ENCODE measurements at places on chromosomes 12 and 14.
A peak's percentile ranks its signal among the peaks of the same experiment; 100 is the strongest.

GRCh38 chr12:1443421-1444141, 150.8 kb downstream of the FBXL14 start:
- DNase-seq = no peak

DNA sequence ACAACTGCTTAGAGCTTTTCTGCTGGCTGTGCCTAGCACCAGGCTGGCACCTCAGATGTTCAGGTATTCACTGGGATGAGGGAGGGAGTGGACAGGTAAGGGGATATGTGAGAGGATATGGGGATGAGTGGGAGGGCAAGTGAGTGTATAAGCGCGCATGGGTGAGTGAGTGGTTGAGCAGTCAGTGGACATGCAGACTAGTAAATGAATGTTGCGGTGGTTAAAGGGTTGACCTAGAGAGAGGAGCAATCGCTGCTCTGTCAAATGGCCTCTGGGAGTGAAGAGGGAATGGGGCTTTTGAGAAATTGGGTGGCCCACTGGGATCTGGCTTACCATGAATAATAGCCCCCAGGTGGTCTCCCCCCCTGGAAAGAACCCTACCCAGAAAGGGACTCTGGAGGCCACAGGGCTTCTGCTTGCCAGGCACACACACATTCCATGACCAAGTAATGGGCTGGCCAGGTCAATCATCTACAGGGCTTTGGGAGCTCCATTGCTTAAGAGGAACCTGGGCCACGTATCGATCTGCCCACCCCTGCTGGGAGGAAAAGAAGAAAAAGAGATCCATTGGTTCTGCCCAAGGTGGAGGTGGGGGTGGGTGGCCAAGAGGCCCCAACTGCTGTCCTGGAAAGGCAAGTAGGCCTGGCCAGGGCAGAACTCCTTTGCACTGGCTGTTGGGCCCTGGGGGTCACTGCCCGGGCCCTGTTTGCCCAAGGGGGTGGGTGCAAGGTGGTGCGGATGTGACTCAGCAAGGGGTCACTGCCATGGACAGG, 30.8 kb upstream of the ZFP36L1 start:
- no peak for DNase-seq

DNA sequence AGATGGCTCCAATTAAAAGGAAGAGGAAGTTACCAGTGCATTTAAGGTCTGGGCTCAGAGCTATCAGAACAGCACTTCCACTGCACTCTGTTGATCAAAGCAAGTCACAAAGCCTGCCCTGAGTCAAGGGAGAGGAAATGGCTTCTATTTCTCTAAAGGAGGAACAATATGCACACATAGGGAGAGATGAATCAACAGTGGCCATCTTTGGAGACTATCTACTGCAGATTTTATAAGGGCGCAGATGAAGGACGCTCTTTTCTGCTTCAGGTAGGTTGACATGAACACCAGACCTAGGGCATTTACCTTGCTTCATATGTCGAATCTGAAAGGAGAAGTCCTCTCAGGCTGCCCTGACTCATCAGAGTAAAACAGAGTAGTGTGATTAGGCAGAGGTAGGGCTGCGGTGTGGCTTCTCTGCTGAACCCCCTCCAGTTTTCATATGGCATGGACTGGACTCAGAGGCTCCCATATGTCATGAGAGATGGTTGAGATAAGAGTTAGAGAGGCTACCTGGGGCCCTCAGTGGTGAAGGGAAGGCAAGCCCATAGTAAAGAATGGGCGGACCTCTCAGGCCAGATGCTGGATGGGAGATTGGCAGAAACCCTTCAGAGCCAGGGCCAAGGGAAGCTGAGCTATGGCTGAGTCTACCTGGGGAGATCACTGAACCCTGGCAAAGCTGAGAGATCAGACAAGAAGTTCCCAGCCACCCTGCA, 84.4 kb downstream of the ARF6 start:
- no peak for DNase-seq

GRCh38 chr14:38047195-38047902, 160.4 kb upstream of the SSTR1 start:
- no peak for DNase-seq

DNA sequence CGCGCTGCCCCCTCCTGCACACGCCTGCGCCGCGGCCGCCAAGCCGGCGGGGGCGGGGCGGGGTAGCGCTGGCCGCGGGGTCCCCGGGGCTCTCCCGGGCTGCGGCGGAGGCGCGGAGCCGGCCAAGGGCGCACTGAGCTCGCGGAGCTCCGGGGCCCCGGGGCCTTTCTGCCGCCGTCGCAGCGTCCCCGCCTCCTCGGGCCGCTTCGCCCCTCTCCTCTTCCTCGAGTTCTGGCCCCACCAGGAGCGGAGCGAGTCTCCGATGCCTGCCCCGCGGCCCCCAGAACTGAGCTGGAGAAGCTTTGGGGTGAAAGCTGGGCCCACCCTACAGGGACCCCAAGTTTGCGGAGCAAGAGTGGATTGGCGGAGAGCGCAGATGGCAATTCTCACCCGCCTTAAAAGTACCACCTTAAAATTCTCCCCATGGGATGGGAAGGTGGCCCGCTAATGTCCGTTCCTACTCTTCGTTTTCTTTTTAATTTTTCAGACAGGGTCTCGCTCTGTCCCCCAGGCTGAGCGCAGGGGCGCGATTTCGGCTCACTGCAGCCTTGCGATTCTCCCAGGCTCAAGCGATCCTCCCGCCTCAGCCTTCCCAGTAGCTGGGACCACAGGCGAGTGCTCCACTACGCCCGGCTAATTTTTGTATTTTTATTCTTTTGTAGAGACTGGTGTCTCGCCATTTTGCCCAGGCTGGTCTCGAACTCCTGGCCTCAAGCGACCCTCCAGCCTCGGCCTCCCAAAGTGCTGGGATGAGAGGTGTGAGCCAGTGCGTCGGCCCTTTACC, 129.6 kb downstream of the NDUFA12 start:
- peak; percentile 50 for DNase-seq

DNA sequence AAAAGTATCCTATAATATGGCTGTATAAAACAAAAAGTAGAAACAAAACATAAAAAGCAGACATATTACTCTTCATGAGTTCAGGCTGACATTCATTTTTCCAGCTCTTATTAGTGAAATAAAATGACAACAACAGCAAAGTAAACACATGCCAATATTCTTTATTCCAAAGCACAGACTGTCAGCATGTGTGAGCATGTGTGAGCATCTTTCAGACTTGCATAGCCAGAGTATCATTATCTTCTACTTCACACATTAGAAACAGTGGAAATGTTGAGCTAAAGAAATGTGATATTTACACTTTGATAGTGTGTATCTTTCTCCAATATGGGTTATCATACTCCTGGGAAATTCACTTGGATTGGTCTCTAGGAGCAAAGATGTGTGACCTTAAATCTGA, 476.6 kb upstream of the TMEM132C start:
- no peak for DNase-seq

GRCh38 chr12:111850526-111850925, 8.5 kb downstream of the MAPKAPK5 start:
- no peak for DNase-seq

DNA sequence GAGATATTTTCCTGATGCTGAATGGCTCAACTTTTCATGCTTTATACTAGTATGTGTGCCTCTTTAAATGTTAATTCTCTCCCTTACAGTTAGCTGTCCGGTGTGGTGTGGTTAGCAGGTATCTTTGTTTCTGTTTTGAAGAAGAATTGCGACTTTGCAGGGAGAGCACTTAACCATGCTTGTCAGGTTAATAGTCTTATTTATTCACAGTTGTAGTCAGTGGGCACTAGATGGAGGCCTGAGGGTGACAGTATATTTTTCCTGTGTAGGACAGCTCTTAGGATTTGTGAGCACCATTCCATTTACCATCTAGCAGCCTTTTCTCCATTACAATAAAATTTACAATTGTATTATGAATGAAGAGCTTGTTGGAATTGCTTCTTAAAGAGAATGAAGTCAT, 34.9 kb downstream of the PDE3A start:
- DNase-seq = no peak

DNA sequence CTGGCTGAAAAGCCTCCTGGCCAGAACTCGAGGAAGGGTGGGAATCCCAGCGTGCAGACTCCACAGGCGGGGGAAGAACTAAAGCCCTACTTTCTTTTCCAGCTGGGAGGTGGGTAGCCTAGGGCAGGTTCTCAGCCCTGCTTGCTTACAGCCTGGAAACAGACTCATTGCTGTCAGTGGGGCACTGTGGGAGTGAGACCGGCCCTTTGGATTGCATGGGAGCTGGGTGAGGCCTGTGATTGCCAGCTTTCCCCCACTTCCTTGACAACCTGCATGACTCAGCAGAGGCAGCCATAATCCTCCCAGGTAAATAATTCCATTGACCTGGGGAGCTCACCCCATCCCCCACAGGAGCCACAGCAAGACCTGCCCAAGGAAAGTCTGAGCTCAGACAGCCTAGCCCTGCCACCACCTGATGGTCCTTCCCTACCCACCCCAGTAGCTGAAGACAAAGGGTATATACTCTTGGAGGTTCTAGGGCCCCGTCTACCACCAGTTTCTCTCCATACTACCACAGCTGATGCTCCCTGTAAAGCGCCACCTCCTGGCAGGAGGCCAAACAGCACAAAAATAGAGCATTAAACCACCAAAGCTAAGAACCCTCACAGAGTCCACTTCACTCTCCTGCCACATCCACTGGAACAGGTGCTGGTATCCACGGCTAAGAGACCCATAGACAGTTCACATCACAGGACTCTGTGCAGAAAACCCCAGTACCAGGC, 294.1 kb downstream of the SEC23A start:
- DNase-seq = no peak

DNA sequence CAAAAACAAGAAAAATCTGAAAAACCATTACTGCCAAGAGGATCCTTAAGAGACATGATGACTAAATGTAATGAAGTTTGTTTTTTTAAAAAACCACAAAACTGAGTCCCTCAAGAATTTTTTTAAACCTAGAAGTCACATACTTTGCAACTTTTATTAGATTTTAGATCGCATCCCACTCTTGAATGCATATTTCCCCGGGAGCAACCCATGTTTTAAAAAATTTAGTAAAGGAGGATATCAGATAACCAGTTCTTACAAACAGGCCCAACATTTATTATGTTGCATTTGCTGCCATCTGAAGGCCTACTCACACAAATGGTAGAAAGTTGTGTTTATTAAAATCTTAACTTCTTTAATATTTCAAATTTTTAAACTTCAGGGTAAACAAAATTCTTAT, 44.3 kb upstream of the CCT2 start:
- DNase-seq = no peak

- no peak for DNase-seq
Observed at GRCh38 chr12:116183741-116184141, 93.8 kb downstream of the MED13L start.

DNA sequence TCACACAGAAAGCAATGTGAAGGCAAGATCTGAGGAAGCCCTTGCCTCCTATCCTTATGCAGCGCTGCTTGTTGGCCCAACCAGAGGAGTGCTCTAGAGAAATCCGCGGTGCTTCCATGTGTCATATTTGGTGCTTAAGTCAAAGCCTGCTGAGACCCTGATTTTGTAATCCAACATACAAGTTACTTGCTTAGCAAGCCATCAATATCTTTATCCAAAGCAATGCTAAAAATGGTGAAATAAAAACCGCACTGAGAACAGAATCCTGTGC, 250.0 kb downstream of the MED13L start:
- no peak for DNase-seq

GRCh38 chr12:25970916-25971653, 12.6 kb downstream of the RASSF8 start:
- DNase-seq = no peak

- no peak for DNase-seq
Observed at GRCh38 chr12:14976658-14977057, 3.8 kb downstream of the PDE6H start.

DNA sequence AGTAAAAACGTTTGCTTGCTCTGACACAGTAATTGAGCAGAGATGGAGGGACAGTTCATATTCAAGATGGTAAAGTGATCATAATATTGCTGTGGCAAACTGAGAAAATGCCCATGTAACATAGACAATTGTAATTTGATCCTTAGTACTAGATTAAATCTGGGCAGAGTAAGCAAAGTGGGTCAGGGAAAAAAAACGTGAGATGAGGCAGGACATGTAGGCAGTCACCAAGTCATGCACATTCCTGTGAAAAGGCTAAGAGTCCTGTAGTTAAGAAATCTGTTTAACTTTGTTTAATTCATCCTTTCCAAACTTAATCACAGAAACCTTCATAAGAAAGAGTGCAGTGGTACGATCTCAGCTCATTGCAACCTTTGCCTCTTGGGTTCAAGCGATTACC, 16.1 kb downstream of the BTBD7 start:
- DNase-seq = no peak

DNA sequence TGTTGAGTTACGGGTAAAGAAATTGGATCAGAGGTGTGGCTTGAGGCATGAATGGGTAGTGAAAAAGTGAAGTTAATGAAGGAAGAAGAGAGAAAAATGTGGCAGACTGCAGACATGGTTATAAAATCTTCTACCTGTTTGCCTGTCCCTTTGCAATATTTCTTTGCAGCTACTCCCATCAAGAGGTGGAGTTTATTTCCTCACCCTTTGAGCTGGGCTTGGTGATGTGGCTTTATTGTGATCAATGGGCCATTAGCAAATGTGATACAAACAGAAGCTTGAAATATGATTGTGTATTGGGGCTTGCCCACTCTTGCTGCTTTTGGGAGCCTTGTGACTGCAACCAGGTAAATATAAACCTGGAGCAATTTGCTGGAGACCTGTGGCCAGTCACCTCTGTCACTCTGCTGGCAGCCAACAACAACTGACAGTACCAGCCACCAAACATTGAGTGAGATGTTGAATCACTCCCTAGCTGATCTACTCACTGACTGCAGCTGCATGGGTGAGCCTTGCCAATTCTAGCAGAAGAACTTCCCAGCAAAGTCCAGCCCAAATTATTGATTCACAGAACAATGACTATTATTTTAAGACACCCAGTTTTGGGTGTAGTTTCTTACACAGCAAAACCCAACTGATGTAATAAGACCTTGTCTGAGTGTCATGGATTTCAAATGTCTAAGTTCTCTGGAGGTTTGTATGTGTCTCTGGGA, 151.0 kb upstream of the ATP2B1 start:
- no peak for DNase-seq

- no peak for DNase-seq
Observed at GRCh38 chr12:130286741-130287440, 50.8 kb upstream of the PIWIL1 start.

GRCh38 chr14:52700701-52701172, 5.4 kb upstream of the ERO1A start:
- no peak for DNase-seq

GRCh38 chr12:43145481-43145880, 406.5 kb downstream of the ADAMTS20 start:
- DNase-seq = no peak

GRCh38 chr12:28235985-28236384, 45.7 kb downstream of the CCDC91 start:
- DNase-seq = no peak

- no peak for DNase-seq
Observed at GRCh38 chr14:100488057-100488456, 99.2 kb downstream of the BEGAIN start.

GRCh38 chr12:6959805-6960592, 8.8 kb downstream of the PTPN6 start:
- DNase-seq = no peak

DNA sequence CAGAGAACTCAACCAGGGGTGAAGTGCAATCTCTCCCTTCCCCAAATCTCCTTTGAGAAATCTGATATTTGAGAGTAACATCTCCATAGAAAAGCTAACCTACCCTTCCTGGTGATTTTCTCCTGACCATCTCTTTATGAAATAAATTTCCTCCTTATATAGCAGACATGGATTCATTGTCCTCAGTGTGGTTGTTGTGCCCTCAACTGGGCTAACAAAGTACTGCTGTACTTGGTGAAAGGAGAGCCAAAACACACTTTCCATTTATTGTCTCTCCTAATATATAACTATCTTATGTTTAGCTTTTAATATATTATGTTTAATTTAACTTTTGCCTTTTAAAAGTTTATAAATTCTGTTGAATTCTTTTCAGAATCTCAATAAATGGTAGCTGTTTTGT, 65.1 kb upstream of the SLCO1B1 start:
- DNase-seq = peak; percentile 6

All from renal cortex interstitium (tissue), 15 donors.